ENCODE measurements at places on chromosomes 12 and 14.

DNA sequence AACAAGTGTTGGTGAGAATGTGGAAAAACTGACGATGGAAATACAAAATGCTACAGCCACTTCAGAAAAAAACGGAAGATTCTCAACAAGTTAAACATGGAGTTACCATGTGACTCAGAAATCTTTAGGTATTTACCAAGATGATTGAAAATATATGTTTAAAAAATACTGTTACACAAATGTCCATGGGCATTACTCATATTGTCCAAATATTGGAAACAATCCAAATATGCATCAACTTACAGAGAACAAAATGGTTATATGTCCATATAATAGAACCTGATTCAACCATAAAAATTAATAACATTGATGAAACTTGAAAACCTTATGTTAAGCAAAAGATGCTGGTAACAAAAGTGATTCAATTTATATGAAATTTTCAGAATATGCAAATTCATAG lies 1057.7 kb upstream of the TMEM132C start:
- DNase-seq, result no peak

DNA sequence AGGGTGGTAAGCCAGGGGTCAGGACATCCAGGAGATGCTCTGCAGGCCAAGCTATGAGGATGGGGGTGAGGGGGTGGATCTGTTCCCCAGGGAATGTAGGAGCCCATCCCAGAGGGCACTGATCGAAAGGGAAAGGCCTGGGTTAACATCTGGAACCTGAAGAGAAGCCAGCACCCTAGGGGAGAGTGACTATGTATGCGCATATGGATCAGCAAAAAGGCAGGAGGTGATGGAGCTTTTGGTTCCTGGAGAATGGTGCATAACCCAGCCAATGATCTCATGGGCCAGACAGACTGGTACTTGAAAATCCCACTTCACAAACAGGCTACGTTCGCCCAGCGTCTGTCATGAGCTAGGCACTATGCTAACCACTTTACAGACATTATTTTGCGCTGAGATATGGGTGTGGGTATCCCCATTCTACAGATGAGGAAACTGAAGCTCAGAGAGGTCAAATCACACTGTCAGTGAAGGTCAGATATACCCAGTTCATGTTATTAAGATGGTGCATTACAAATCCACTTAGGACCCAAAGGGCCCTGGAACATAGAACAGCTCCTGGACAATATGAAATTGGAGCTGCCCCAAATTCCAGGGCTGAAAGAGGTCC lies 1.6 kb downstream of the CCDC63 start:
- no peak for DNase-seq

GRCh38 chr12:124165695-124166094 lies 129.2 kb upstream of the RFLNA start:
- DNase-seq, result no peak

- no peak for DNase-seq
Observed at GRCh38 chr12:110339184-110339952, 58.3 kb downstream of the ATP2A2 start.

DNA sequence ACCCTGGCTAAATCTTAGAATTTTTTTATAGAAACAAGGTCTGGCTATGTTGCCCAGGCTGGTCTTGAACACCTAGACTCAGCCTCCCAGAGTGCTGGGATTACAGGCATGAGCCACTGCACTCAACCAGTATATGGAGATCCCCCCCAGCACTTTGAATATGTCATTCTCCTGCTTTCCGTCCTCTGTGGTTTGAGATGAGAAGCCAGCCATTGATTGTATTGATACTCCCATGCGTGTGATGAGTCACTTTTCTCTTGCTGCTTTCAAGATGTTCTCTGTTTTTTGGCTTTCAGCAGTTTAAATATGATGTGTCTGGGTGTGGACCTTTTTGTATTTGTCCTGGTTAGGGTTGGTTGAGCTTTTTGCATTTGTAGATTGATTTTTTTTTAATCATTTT lies 75.2 kb upstream of the DNM1L start:
- DNase-seq, result peak; percentile 6

DNA sequence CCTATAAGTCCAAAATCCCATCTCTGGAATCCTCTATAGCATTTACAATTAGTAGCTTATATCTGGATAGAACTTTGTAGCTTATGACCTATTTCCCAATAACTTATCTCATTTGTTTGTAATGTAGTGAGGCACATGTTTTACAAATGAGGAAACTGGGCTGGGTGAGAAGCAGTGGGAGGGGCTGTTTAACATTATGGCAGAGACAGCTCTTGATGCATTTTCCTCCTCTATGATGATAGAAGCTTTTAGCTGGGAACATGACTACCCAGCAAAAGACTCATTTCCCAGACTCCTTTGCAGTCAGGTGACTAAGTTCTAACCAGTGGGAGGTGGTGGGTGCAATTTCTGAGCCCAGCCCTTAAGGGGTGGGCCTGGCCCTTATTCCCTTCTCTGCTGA lies 179.7 kb downstream of the TTC8 start:
- no peak for DNase-seq

- DNase-seq, result peak; percentile 36
Observed at GRCh38 chr12:50579757-50580267, 75.0 kb downstream of the DIP2B start.

DNA sequence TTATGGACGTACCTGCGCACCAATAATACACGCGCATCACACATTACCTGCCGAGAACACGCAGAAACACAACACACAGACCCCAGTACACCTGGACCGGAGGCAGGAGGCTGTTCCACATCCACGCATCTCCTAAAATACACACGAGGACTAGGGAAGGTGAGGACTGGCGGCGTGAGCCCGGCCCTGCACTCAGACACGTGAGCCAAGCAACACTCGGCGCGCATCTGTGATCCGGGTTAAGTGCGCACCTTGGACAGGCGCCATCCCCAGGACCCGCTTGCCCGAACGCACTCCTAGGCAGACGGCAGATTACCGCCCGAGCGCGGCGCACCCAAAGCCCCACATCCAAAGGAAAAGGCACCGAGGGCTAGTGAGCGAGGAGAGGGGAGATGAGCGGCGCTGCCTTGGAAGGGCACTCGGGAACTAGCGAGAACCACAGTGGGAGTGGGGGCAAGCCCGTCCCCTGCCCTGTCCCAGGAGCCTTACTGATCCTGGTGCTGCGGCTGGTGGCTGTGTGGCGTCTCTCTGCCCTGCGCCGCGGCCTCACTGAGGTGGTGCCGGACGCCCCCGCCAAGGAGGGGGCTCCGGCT lies 417 bp downstream of the GLS2 start:
- no peak for DNase-seq

GRCh38 chr14:79028281-79028680 lies 858.1 kb downstream of the NRXN3 start:
- DNase-seq, result no peak

DNA sequence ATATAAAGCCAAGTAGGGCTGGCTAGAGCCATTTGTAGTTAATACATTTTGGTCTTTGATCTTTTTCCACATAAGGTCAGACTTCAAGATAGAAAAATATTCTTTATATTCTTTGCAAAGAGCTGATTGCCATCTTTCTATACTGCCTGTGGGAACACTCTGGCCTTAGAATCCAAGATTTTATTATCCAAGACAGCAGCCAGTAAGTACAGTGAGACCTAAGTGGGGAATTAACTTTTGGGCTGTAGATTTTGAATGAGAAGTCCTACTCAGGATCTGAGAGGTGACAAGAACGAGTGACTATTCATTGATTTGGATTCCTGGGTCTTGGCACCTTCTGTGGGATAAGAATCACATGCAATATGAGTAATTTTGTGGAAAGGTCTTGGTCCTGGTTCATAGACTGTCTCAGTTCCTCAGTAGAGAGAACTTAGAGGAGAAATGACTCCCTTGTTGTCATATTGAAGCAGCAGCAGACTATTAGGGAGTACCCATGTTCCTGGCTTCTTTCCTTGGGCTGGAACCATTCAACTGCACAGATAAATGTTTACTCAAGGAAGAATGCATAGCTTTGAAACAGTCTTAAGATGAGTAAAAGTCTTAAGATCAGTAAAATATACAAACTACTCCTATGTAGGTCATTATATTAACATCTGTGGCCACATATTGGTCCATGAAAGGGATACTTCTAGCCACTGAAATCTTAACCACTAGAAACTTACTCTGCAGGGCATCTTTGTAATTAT lies 353.8 kb downstream of the RAD51B start:
- DNase-seq, result no peak

DNA sequence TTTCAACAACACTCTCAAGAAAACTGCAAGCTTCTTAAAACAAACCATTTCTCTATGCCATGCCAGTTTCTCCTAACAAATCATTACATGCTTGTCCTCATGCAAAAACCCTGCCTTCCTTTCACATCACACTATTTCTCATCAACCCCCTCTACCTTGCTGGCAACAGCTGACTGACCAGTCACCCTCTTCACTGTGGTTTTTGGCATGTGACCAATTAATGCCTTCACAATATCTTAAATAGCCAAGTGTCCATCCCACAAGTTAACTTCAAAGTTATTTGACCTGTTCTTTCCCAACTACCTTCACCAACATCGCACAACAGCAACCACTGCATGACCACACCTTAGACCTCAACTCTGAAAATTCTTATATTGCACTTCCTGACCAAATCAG lies 159.6 kb downstream of the CEP128 start:
- peak; percentile 80 for DNase-seq

GRCh38 chr12:100576331-100577036 lies 3.0 kb downstream of the GAS2L3 start:
- peak; percentile 80 for DNase-seq

DNA sequence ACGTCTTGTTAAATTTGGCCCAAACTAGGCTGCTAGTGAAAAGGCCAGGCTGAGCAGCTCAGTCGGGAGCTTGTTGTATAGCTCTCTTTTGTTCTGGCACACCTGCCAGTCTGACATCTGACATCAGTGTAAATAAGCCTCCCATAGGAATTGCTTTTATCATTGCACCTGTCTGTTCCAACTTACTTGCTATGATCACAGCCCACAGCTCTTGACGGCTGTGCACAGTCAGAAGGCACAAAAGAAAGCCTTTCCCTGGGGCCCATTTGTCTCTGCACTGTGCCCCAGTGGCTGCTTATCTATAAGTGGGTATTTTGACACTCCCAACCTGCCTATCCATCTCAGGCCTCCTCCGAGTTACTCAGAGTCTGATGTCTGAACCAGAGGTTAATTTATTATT lies 324.5 kb downstream of the NUAK1 start:
- DNase-seq, result no peak

- no peak for DNase-seq
Observed at GRCh38 chr14:52313462-52313861, 650 bp upstream of the PTGER2 start.

DNA sequence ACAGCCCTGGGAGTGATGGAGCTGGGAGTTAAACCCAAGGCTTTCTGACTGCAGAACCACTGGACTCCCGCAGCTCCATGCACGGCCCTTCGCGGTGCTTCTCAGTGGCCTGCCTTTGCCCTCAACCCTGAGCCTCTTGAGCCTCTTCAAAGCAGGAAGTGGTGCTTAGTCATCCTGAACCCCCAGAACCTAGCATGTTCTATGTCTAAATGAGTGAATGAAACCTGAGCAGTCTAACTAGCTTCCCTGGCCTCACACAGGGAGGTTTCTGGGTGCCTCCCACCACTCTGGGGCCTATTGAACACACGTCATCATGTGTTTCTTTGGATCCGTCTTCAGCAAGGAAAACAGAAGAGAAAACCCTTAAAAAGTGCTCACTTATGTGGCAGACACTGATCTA lies 117.9 kb upstream of the SFSWAP start:
- no peak for DNase-seq

DNA sequence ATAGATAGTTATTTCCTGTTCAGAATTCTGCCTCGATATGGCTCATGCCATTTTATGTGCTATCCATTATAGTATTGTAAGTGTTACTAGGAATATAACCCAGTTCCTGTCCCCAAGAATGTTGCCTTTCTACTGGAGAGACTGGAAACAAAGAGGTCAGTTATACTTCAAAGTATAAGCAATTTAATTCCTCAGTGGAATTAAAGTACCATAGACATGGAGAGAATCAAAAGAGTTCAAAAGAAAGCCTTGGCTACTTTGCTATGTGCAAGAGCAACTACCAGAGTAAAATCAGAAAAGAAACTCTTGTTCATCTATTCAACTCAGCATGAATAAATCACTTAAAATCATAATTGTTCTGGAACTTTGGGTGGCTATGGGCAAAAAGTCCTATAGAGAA lies 173.2 kb upstream of the EEA1 start:
- DNase-seq, result no peak

DNA sequence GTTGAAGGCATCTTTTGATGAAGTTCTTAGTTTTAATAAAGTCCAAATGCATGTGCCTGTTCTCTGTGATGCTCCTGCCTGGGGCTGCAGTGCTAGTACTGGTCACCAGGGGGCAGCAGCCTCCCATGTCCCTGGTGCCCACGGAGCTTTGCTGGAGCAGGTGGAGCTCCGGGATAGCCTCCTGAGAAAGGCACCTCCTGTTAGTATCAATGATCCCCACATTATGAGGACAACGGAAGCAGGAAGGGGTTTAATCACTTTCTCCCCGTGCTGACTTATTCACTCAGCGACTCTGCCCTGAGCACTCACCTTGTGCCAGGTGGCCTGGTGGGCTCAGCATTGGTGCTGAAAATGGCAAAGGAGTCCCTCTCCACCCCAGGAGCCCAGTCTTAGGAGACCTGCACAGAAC lies 123.0 kb upstream of the PZP start:
- peak; percentile 56 for DNase-seq

- DNase-seq, result peak; percentile 58
Observed at GRCh38 chr12:75389061-75389460, 1.8 kb upstream of the GLIPR1L2 start.

DNA sequence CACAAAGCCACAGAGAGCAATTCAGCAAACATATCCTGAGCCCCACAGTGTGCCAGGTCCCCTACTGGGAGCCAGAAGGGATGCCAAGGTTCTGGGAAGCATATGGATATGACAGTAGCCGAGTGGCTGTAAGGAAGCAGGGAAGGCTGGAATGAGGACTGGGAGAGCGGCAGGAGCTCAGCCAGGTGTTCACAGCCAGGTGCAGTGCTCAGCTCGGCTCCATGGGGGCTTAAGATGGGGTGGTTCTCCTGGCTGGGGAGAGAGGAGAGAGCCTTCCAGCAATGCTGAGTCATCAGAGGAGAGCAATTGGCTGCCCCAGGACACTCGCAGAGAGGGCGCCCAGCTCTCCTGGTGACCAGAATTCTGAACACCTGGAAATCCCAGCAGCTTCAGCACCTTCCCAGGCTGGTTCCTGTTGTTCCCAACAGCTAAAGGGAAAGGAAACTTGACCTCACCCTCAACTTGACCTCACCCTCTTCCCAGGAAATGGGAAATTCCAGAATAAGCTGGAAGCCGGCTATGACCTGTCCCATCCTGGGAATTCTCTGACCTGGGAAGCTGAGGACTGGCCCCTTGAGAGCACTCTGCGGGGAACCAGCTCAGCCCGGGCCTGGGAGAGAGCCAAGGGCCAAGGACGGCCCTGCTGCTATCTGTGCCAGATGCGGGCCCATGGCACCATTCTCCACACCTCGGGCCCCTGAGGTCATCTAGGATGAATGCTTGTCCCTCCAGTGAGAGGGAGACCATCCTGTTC lies 34.6 kb downstream of the SLC6A12 start:
- no peak for DNase-seq

DNA sequence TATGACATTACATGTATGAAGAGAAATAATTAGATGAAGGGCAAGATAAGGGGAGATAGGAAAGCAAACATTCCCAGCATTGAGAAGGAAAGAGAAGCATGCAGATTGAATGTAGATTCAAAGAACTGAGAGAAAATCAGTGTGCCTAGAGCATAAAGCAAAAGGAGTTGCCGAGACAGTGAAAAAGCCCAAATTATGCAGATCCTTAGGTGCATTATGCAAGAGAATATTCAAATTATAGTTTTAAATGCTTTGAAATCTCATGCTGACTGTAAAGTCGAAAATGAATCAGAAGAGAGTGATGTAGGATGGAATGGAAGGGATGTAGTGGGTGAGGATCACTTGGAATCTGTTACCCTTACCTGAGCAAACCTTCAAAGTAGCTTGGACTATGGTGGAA lies 49.9 kb downstream of the PPP4R4 start:
- no peak for DNase-seq

- DNase-seq, result no peak
Observed at GRCh38 chr14:99173086-99173485, 98.9 kb downstream of the BCL11B start.
